ENCODE measurements at places on chromosomes 2 and 18. TPM values are rescaled to one million over a fixed set of nuclear protein-coding genes. Genes with fewer than 3 reads are reported as not detected.
A peak's percentile ranks its signal among the peaks of the same experiment; 100 is the strongest.

DNA sequence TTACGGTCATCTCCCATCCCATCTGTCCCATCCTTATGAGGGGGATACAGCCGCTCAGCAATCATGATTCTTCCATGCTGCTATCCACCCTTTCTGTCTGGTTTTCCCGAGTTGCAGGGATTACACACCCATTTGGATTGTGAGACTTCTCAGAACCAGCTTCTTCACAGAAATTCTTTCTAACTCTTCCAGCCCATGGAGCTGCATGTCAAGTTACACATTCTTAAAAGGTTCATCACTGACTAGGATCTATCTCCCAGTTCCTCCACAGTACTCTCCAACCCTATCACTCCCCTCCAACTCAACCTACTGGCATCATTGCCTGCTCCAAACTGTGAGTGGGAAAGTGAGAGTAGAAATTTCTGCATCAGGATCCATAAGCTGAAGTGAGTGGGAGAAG, 558.2 kb upstream of the TNP1 start:
- DNase-seq = no peak

- DNase-seq = no peak
Measured at GRCh38 chr2:160494201-160494644, 616 bp upstream of the RBMS1 start.

- no peak for DNase-seq
Measured at GRCh38 chr2:103355287-103355686, 593.5 kb downstream of the TMEM182 start.

GRCh38 chr2:181440344-181440743, 16.8 kb upstream of the ITGA4 start:
- no peak for DNase-seq

DNA sequence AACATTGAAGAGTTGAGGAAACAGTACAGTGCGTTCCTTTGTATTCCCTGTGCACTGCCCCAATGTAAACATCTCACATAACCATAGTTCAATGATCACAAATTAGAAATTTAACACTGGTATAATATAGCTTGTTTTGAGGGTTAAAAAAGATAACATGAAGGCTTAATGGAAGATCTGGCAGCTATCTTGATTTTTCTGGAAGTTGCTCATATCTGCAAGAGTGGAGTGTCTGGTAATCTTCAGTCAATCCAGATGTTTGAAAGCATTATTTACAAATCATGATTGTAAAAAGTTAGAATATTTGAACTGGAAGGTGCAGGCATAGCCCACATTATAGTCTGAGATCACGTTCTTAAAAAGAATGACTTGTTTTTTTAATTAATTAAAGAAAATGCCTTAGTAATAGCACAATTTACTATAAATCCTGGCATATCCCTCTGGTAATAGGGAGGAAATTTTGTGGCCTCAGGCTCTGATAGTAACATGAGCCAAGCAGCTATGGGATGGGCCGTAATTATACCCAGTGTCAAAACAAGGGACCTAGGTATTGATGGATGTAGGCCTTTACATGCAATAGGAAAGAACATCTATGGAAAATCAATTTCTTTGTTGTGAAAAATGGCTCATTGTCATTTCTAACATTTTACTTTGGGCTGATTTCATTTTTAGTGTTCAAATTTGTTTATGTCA, 418.0 kb downstream of the THSD7B start:
- no peak for DNase-seq

DNA sequence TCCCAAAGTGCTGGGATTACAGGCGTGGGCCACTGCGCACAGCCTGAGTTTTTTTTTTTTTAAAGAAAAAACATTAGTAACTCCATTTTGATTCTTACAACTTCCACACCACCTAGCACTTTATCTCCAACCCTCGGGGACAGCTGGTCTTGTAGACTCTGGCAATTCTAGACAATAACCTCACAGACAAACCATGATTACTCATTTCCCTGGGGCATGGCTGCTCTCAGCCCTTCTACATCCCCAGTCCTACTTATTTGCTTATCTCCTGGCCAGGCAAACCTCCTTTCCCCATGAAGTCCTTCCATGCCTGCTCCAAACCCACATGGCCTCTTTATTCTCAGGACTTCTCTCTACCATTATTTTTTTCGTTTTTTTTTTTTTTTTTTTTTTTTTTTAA, 91.1 kb downstream of the ACTR3 start:
- no peak for DNase-seq

- DNase-seq = no peak
Measured at GRCh38 chr2:74740395-74740740, 86.3 kb downstream of the SEMA4F start.

- DNase-seq = no peak
Measured at GRCh38 chr2:86584151-86584913, 21.1 kb upstream of the CHMP3 start.

DNA sequence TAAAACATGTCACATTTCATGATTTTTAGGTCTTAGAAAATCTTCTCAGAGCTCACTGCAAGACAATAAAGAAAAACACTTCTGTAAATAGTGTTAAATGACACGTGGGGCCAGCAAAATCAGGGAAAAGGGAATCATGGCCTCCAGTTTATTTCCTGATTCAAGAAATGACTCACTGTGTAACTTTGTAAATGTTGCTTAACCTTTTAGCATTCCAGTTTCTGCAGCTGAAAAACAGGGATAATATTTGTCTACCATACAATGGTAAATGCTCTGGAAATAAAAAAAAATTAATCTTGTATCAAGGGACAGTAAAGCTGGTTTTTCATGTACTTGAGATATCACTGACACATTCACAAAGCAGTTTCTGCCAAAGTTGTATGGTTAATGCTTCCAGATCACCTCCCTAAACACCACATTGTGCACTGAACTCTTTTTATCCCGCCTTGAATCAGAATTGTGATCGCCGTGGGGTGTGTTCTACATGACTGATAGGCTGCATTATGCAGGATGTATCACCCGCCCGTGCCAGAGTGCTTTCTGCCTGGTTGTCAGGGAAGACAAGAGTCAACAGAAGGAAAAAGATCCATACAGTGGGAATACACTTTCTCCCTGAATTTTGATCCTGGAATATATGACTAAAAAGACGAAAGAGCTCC, 238.8 kb downstream of the IKZF2 start:
- DNase-seq = peak; percentile 94

- no peak for DNase-seq
Measured at GRCh38 chr18:45090526-45091140, 409.9 kb downstream of the SETBP1 start.

DNA sequence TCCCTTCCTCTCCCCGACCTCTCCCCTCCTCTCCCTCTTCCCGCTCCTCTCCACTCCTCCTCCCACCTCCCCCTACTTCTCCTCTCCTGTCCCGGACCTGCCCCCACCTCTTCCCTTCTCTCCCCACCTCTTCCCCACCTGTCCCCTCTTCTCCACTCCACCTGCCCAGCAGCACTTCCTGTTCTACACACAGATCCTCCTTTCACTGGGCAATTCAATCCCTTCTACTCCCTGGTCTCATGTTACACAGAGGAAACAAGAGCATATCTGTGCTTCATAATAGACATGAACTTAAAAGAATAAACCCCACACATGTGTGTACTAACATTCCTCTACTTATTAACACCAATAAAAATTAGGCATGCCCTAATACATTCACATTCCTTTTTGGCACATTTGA, 34.8 kb downstream of the TIMM21 start:
- DNase-seq = no peak

DNA sequence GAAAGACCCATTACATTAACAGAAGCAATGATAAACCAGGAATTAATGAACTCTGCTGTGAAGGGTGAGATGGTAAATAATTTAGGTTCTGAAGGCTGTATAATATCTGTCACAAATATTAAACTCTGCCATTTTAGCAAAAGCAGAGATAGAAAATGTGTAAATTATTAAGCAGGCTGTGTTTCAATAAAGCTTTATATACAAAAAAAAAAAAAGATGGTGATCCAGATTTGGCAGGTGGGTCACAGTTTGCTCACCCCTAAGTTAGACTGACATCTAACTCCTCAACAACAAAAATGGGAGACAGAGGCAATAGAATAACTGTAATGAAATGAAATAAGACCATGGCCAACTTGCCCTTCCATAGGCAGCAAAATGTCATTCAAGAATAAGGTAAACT, 157.3 kb upstream of the FANCL start:
- DNase-seq = no peak

DNA sequence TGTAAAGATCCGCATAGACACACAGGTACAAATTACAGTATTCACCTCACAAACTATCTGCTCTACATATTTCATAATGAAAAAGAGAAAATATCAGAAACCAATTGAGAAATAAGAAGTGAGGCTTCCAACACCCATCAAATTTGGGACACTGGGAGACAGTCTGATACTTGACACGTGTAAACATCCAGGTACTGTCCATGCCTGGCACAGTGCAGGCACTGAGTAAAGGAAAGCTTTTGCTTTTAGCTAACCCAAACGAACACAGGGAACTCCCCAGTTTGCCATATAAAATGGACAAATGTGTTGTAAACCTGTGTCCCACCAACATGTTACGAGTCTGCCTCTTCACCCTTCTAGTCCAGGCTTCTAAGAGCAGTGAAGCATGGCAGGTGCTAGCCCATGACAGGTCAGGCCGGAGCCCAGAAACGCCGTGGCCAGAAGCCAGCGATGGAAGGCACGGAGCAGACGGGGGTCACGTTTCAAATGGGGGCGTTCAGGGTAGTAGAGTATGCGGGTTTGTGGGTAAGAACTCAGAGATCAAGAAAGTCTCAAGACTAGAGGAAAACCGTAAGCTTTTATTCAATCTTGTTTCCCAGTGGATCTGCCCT, 27.0 kb downstream of the CDH2 start:
- no peak for DNase-seq

GRCh38 chr18:48455555-48456478, 46.6 kb upstream of the ZBTB7C start:
- DNase-seq = peak; percentile 99

- DNase-seq = no peak
Measured at GRCh38 chr2:177281400-177282180, 17.1 kb upstream of the NFE2L2 start.

GRCh38 chr2:61177727-61178549, 15.9 kb downstream of the C2orf74 start:
- DNase-seq = no peak

DNA sequence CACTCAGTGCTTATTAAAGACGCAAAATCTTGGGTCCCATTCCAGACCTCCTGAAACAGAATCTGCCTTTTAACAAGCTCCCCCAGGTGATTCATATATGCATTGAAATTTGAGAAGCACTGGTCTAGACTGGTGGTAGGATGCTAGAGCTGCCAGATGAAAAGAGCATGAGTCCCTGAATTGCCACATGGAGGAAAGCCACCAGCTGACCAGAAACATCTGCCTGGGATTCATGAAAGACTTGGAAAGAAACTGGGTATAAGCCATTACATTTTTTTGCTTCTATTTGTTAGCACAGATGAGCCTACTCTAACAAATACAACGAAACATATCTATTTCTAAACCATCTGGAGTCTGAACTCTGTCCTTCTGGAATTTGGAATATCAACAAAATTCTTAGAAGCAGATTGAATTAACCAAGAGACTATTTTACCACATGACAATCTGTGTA, 228.9 kb downstream of the RBM43 start:
- no peak for DNase-seq

GRCh38 chr2:16404551-16405300, 260.9 kb downstream of the CYRIA start:
- no peak for DNase-seq

DNA sequence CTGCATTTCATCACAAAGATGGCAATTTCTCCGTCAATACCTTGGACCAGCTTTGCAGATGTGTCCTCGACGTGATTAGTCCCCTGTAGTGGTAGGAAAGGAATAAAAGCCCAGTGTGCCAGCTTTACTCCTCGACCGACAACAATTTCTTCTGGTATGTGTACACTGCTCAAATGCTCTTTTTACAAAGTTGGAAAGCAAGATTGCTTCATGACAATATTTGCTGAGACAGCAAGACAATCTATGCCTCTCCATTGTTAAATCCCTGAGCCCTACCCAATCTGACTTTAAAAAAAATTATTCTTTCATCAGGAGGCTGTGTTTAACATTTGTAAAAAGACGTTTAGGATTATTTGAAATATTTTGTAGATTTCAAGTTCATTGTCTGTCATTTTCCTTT, 27.6 kb upstream of the ZEB2 start:
- DNase-seq = no peak

GRCh38 chr2:240597054-240597418, 10.5 kb downstream of the CAPN10 start:
- no peak for DNase-seq

DNA sequence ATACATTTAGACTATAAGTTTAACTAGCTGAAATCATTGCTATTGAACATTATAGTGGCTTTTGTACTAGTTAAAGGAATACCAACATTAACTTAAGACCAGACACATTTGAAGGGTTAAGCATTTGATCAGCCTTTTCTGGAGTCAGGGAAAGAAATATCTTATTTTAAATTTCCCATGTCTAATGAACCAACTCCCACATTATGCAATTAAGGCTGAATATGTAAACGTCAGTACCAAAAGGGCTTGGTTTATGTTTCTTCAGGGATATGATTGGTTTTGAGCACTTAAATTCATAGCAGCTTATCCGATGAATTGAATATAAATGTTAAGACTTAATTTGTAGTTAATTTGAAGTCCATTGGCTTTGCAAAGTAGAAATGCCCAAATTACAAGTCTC, 344.5 kb downstream of the KIAA1328 start:
- DNase-seq = no peak

DNA sequence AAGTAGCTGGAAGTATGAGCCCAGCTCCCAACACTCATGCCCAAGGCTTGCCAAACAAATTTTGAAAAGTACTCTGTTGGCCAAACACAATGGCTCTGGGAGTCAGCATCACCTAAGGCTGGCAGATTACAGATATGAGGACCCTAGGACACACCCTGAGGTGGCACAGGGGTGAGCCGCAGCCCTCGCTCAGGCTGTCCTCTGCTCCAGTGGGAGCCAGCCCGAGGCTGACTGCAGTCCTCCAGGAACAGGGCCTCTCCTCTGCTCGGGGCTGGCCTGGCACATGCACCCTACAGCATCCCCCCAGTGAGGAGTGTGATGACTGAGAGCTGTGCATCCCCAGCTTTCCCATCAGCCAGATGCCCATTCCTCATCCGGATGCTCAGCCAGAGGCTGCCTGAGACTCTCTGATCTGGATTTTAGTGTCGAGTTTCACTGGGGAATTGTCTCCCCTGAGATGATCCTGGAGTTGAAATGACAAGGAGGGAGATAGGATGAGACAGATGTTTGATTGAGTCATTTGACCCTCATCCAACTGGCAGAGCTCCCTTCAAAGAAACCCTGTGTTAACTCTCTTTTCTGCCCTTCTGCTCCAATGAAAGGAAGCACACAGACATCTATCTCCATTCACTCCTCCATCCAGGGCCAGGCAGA, 269.3 kb upstream of the NCKAP5 start:
- DNase-seq = no peak

GRCh38 chr2:234139755-234140154, 89.3 kb downstream of the SPP2 start:
- DNase-seq = no peak

STPG4 gene
- 6.5 TPM for total RNA-seq

RPE gene
- total RNA-seq = 63.7 TPM

GALNT5 gene
- total RNA-seq = 1.9 TPM

ZC3H15 gene
- 35.2 TPM for total RNA-seq

SLC5A7 gene
- total RNA-seq = not detected

CCDC68 gene
- 2.9 TPM for total RNA-seq

FAM210A gene
- 29.3 TPM for total RNA-seq

REG3G gene
- not detected for total RNA-seq

TNFAIP6 gene
- not detected for total RNA-seq

TXNDC2 gene
- 0.11 TPM for total RNA-seq

PGAP1 gene
- total RNA-seq = 5.1 TPM

COBLL1 gene
- 8.0 TPM for total RNA-seq

ALPG gene
- 1.2 TPM for total RNA-seq

CAPN14 gene
- total RNA-seq = 0.35 TPM

ITPRIPL1 gene
- not detected for total RNA-seq

DTNB gene
- 51.9 TPM for total RNA-seq

PTPN18 gene
- 54.5 TPM for total RNA-seq
